ENCODE measurements at places on chromosomes 12 and 14.

DNA sequence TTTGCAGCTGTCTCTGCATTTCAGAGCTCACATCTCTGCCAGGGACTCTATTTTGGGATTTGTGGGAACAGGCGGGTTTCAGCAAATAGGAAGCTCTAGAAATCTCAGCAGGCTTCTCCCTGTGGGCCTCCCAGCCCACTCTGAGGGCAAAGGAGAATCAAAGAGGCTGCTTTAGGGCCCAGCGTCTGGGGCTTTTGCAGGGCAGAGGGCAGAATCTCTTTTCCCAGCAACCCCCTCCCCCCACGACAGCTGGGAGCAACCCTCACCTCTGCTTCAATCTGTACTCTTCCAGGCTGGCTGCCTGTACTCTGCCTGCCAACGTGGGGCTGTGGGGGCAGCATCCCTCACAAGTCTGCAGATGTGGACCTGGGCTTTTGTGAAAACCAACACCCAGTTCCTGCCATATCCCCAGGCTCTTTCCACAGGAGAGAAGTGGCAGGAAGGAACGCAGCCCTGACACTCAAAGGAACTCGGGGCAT is 529.6 kb upstream of the TBX3 start:
- no peak for DNase-seq

DNA sequence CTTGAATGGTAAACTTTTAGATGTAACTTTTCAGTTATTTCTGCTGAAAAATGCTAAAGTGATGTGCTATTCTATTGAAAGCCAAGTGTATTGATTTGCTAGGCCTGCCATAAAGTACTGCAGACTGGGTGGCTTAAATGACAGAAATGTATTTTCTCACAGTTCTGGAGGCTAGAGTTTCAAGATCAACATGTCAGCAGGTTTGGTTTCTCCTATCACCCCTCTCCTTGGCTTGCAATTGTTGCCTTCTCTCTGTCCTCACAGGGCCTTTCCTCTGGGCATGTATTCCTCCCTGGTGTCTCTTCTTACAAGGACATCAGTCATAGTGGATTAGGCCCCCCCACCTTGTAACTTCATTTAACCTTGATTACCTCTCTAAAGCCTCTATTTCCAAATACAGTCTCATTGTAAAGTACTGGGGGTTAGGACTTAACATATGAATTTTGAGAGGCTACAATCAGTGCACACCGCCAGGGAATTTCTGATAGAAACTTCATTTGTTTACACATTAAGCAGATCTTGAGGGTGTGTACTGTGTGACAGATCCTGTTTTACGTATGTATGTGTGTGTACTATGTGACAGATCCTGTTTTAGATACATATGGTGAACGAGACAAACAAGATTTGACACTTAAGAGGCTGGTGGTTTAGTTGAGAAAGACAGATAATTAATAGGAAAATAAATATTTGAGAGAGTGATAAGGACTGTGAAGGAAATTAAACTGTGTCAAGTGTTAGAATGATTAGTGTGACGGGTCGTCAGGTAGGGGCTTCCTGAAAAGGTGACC is 49.5 kb downstream of the ADIPOR2 start:
- no peak for DNase-seq

GRCh38 chr12:115444346-115444745 is 760.4 kb upstream of the TBX3 start:
- no peak for DNase-seq

- DNase-seq = no peak
Measured at GRCh38 chr14:94373708-94374107, 14.7 kb downstream of the SERPINA1 start.

GRCh38 chr12:31274520-31275300 is 51.2 kb downstream of the SINHCAF start:
- no peak for DNase-seq

GRCh38 chr12:59936534-59936933 is 340.7 kb downstream of the SLC16A7 start:
- DNase-seq = no peak

GRCh38 chr12:115163710-115164109 is 479.7 kb upstream of the TBX3 start:
- DNase-seq = peak; percentile 67

DNA sequence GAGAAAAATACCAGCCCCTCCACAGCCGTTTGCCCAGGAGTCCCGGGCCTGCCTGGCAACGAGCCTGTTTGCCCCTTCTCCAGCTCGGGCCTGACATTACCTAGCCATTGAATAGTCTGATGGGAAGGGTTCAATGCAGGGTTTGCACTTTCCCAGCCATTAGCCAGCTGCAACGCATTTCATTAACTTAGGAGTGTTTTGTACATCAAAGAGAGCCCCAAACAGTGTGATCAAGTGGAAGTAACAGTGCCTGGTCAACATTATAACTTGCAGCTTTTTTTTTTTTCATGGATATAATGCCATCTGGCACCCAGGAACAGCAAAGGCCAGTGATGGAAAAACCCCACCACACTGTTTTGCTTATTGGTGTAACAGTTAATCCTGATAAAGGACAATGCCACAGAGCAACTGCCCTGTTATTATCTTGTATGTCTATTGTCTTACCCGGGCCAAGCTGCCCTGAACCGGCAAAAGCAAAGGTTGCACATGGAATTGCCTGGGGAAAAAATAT is 38.0 kb downstream of the BTG1 start:
- peak; percentile 79 for DNase-seq

- DNase-seq = peak; percentile 84
Measured at GRCh38 chr12:103547929-103548328, 39.1 kb upstream of the STAB2 start.

DNA sequence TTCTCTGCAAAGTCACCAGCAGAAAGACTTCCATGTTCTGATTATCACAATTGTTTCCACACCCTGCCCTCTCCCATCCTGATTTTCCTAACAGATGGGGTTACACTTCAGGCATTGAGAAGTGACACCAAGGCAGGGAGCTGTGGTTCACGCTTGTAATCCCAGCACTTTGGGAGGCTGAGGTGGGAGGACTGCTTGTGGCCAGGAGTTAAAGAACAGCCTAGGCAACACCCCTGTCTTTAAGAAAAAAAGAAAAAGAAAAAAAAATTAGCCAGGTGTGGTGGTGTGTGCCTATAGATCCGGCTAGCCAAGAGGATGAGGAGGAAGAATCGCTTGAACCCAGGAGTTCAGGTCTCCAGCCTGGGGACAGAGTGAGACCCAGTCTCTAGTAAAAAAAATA is 5.2 kb downstream of the PPP1CC start:
- DNase-seq = no peak

- no peak for DNase-seq
Measured at GRCh38 chr12:47990351-47991105, 13.7 kb downstream of the COL2A1 start.

- no peak for DNase-seq
Measured at GRCh38 chr12:154058-154457, 59.9 kb downstream of the SLC6A12 start.

DNA sequence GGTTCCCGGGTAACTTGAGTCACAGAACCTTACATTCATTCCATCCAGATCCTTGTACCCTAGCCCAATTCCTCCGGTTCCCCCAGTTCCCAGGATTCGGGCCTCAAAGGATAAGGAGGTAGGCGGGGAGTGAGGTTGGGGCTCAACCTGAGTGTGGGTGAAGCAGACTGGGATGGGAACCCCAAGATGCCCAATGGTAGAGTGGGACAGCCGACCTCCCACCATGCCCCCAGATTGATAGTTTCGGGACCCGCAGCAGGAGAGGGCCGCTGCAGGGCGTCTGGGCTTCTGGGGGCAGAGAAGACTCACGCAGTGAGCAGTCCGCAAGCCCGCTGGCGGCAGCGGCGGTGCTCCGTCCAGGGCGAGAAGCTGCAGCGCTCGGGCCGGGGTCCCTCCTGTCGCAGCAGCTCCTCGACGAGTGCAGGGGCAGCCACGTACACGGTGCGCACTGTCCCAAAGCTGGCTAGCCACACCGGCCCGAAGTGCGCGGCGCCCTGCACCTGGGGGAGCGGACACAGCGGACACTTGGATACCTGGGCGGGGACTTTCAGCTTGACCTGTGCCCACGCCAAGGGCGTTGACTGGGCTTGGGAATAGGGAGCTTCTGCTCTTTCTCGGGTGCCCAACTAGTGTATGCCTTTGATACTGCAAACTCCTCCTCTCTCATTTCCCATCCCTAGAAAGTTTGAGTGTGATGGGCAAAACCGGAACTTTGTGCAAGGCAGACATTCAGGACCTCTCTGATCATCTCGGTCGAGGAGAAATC is 997 bp downstream of the CYP27B1 start:
- no peak for DNase-seq
